Body of pancreas (tissue), 4 donors: ENCODE measurements at places on chromosomes 16 and 17.

DNA sequence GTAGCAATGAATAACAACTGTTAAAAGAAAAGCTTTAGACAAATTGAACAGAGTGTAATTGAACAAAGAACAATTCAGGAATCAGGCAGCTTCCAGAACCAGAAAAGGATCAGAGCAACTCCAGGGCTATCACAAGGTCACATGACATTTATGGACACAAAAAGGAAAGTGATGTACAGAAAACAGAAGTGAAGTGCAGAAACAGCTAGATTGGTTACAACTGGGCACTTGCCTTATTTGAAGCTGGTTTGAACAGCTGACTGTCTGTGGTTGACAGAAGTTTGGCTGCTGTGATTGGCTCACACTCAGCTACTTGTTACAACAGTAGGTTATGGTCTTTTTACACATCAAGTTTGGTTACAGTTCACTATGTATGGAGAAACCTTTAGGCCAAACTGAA is 14.8 kb downstream of the EFCAB5 start:
- no peak for DNase-seq

DNA sequence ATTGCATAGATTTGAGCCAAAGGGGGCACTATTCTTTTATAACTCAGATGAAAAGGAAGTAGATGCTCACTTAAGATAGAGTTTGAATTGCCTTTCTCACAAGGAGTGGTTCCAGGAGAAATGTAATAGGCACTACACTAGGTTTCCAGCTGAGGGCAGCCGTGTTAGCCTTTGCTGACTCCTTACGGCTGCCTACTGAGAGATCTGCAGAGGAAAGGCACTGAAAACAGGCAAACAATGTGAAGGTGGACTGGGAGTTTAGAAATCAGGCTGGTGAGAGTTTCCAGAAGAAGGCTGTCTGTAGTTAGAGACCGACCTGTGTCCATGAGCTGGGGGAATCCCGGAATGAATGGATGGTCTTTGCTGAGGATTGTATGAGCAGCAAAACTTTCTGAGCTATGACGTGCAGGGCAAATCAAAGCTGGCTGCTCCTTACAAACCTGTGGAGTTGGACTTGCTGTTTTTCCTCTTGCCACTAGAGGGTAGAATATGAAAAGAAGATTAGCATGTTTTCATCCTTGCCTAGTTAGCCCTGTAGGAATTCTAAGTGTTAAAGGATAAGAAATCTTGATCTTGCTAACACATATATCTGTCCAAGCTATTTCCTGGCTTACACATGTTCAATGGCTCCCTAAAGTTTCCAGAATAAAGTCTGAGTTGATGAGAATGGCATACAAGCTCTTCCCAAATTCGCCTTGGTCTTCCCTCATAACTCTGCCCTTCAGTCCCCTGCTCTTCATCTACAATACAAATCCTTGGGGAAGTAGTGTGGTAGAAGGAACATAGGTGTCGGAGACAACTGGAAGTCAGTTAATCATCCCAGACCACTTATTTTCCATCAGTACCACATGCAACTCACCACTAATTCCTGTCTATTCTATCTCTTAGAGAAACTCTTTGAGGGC is 20.1 kb upstream of the TAOK1 start:
- peak; percentile 62 for DNase-seq

DNA sequence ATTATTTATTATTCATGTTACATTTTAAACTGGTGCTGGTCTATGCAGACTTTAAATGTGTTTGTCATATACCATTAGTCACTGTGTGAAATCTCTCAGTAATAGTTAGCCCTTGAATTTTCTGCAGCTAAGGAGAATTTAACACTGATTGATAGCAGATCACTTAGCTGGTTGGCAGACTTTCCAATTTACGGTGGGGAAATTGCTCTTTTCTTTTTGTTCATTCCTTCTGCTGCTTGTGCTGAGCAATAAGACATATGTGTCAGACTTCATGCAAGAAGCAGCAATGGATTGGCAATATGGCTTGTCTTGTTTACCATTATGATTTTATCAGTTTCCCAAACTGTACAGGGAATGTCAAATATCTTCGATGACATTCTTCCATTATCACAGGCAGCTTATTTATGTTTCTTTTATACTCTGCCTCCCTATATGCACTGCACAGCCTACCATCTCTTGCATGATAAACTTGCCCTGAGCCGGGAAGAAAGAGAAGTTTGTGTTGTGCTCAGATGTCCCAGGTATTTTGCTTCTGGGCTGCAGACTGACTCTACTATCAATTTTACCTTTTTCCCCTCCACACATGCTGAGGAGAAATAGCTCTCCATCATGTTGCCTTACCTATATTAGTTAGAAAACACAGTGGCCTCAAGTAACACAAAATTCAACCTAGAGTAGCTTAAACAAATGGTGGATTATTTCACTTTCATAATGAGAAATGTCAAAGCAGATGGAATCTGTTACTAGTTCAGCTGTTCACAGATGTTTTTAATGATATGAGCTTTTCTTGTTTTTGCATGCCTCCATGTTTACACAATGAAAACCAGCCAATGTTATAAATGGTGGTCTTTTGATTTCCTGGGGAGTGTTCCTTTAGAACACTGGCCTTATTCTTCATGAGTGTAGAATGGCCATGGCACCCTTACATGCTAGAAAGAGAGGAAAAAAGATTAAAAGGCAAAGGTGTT is 968.1 kb upstream of the GOT2 start:
- DNase-seq = no peak

- DNase-seq = no peak
These were observed 226.5 kb upstream of the GSE1 start for GRCh38 chr16:85386467-85387170.

DNA sequence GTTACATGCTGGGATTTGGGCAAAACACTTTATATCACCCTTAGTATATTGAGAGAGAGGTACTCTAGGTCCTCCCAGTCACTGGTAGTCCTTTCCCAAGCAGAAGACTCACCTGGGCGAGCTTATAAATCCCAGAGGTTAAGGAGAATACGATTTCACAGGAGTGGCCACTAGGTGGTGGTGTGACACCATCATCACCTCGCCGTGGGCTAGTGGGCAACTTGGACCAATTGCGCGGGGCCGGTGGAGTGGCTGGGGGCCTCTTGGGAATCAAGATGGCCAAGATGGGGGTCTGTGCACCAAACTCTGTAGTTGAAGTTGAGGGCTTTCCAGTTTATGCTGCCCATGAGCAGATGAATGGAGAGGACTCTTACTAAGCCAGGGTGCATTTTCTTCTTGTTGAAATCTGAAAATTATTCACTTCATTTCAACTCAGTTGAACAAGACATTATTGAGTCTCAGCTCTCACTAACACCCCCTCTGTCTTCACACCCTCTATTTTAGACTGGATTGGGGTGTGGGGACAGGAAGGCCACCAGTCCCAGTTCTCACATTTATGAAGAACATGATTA is 38.2 kb upstream of the PIRT start:
- peak; percentile 36 for DNase-seq

GRCh38 chr17:59479141-59479540 is 86.3 kb upstream of the DHX40 start:
- DNase-seq = no peak

- no peak for DNase-seq
These were observed 9.8 kb upstream of the SLC6A2 start for GRCh38 chr16:55645986-55646385.

GRCh38 chr17:59746849-59747445 is 39.5 kb downstream of the VMP1 start:
- DNase-seq = no peak

DNA sequence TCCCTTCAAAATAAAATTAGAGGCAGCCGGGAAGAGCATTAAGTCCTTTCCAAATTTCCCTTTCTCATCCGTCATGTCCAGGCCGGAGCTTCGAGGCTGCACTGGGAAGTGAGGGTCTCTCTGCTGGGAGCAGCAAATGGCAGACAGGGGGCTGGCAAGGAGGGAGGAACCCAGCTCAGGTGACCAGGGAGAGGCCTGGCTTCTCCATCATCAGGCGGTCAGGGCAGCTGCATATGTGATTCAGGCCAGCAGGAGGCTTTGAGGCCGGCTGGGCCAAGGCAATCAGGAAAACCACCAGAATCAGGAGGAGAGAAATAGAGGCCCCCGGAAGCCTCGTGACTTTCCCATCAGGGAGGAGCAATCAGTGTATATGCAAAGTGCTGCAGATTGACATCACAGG is 85.0 kb upstream of the RPL38 start:
- DNase-seq = no peak

GRCh38 chr17:57888311-57889216 is 38.7 kb upstream of the MRPS23 start:
- no peak for DNase-seq

DNA sequence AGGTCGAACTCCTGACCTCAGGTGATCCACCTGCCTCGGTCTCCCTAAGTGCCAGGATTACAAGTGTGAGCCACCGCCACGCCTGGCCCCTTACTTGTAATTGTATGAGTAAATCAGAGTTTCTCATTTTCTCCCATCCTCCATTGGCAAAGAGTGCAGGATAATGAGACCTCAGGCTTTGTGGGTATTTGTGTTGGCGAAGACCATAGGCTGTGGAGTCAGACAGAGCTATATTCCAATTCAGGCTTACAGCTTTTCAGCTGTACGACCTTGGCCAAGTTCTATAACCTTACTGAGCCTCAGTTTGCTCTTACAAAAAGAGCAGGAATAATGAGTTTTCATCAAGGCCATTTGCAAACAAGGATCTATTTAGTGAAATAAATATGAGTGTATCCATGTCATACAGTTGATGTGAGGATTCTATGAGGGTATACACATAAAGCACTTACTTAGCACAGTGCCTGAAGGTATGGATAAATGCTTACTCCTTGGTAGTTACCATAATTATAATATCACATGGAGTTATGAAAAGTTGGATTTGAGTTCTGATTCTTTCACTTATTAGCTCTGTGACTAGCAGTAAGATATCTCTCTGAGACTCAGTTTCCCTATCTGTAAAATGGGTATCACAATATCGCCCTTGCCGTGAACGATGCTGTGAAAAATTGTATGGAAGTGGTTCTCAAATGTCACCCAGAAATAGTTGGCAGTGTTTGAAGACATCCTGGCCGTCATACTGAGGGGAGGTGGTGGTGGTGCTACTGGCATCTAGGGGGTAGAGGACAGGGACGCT is 25.6 kb upstream of the CPPED1 start:
- no peak for DNase-seq

GRCh38 chr17:8225813-8226535 is 15.6 kb upstream of the AURKB start:
- DNase-seq = peak; percentile 67

GRCh38 chr16:6032438-6032837 is 934.8 kb upstream of the EEF2KMT start:
- DNase-seq = no peak

DNA sequence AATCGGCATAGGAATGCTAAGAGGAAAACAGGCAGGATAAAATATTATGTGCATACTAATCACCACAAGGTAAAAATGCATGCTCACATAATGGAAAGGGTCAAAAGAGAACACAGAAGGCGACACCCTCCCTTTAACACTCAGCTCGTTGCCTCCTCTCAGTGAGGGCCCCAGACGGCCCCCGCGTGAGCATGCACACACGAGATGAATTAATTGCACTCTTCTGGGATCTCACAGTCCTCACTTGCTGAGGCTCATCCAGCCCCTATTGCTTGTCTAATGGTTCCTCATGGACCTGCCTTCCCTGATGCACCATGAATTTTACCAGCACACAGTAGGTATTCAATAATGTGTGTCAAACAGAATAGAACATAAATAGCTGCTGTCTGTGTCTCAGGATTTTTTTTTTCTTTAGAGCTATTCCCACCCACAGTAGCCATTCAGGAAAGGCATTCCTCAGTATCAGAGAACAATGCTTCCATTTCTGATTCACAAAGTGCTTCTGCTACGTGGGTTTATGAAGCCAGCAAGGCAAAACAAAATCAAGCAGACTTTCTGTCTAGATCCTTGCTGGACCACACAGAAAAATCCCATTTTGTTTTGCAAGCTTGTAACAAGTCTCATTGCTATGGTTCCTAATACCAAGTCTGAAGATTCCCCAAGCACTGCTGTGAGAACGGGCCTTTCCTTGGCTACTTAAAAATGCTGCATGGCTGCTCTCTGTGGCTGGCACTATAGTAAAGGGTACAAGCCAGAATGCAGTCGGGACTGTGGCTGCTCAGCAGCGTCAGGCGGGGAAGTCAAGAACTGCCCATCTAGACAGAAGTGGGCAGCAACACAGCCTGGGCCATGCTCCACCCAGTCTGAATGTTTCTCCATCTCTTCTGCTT is 43.6 kb downstream of the TOM1L2 start:
- DNase-seq = no peak

DNA sequence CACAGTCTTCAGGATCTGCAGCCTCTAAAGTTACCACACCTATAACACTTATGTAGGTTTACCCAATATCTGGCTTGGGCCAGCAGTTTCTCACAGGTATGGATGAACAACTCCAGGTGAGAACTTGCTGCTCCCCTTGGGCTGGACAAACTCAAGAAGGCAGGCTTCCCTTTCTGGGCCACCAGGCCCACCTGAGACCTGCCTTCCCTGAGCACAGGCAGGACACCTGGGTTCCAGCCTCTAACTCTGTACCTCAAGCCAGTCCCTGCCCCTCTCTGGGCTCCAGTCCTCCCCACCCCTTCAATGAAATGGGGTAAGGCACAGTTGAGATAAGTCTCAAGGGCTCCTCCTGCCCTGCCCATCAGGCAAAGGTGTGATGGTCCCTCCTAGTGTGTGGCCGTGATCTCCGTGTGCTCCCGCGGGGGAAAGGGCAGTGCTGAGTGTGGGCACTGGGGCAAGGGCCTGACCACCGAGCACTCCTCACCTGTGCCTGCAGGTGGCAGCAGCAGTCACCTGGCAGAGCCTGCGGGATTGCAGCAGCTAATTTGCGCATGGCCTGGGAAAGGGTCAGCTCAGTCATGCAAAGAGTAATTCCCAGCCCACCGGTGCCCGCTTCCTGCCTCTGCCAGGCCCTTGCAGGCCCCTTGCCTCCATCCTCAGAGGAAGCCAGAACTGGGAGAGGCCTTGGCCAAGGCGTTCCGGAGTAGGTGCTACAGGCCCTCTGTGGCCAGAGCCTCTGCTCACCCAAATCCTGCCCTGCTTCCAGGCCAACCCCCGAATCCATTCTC is 28.2 kb upstream of the ADGRG1 start:
- DNase-seq = peak; percentile 88

DNA sequence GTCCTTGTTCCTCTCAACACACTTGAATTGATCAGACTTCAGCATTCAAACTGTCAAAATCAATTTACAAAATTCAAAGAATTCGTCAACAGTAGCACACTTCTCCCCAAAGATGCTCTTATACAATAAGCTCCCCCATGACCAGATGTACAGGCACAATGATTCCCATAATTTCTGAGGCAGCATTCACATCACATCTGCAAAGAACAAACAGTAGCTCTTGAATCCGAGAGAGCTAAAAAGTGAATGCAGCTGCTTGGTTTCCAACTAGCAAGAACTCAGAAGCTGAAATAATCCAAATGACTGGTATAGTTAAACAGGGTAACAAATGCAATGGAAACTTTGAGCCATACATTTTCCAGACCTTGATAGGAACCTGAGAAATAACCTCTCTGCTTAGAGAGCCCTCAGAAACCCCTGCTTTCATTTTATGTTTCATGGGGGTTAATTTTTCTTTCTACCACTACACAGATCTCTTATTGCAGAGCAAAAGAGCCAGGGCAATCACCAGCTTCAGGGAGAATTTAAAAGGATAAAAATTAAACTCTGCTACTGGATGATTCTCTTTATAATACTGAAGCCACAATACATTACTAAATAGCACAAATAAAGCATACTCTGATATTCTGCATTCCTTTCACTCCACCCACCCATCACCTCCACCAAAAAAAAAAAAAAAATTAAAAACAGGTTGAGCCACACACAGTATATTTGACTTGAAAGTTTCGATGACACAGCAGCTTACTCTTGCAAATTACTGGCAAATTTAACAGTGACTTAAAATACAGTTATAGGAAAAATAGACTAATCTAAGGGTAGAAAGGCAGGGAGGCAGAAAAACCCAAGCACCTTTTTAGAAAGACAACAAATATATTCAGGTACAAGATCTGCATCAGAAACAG is 23.1 kb upstream of the TMEM97 start:
- DNase-seq = no peak
